ENCODE measurements at places on chromosomes 7 and 10. TPM values are rescaled to one million over a fixed set of nuclear protein-coding genes. Genes with fewer than 3 reads are reported as not detected.

GRCh38 chr7:111232249-111233084 lies 141.5 kb downstream of the LRRN3 start:
- DNase-seq, result no peak

- peak; percentile 32 for DNase-seq
These were observed 16.9 kb downstream of the CAMK2G start for GRCh38 chr10:73857446-73857845.

DNA sequence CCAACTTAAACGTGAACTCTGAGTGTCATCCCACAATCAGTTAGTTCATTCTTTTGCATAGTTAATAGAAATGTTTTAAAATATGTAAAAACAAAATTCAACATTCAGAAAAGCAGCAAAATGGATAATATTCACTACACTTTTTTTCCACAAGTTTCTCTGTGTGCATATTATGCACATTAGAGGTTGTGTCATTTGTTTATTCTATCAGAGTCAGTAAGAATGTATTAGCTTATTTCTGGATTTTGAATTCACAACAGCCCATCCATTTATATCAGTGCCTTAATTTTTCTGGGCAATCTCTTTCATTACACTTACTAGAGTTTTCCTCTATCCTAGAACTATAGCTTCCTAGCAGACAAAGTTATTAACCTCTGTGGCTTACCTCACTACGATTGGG lies 432.7 kb upstream of the SEMA3A start:
- DNase-seq, result no peak

DNA sequence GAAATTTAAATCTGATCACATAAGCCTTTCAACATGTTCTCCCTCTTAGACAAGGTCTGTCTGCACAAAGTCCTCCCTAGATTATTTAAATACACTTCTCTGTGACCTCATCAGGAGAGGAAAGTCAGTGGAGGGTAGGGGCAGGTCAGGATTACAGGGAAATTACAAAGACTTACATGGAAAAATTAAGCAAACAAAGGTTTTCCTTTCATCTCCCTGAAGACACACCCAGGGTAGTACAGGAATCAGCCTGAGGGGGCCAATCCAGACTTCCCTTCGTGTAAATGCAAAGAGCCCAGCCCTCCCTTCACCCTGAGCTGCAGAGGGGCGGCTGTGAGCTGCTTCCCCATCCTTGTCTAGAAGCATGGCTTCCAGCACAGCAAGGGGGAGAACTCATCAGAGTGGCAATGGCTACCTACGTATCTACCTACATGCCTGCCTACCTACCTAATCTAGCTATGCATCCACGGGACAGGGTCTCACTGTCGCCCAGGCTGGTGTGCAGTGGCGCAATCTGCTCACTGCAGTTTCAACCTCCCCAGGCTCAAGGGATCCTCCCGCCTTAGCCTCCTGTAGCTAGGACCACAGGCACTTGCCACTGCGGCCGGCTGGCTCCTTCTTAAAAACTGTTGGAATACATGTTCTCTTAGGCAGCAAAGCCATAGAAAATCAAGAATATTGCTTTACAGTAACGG lies 33.2 kb downstream of the PITRM1 start:
- no peak for DNase-seq

GRCh38 chr10:50289196-50289595 lies 37.9 kb upstream of the ASAH2 start:
- no peak for DNase-seq

DNA sequence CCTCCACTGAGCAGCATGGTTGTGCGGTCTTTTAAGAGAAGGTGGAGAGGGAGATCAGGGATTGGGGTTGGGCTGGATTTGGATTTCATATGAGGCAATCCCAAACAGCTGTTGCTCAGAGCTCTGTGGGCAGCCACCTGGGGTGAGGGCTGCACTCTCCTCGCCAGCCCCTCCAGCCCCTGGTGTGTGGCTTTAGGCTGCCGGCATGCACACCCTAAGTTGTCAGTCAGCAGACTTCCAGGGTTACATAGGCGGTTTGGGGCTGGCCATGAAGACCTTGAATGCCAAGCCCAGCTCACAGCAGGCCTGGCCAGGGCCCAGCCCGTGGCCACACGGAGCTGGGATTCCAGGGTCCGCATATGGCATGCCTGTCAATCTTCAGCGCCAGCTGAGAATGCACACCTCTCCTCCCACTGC lies 54.8 kb downstream of the ZMIZ1 start:
- no peak for DNase-seq

- DNase-seq, result no peak
These were observed 3.0 kb upstream of the NAMPT start for GRCh38 chr7:106287786-106288185.

DNA sequence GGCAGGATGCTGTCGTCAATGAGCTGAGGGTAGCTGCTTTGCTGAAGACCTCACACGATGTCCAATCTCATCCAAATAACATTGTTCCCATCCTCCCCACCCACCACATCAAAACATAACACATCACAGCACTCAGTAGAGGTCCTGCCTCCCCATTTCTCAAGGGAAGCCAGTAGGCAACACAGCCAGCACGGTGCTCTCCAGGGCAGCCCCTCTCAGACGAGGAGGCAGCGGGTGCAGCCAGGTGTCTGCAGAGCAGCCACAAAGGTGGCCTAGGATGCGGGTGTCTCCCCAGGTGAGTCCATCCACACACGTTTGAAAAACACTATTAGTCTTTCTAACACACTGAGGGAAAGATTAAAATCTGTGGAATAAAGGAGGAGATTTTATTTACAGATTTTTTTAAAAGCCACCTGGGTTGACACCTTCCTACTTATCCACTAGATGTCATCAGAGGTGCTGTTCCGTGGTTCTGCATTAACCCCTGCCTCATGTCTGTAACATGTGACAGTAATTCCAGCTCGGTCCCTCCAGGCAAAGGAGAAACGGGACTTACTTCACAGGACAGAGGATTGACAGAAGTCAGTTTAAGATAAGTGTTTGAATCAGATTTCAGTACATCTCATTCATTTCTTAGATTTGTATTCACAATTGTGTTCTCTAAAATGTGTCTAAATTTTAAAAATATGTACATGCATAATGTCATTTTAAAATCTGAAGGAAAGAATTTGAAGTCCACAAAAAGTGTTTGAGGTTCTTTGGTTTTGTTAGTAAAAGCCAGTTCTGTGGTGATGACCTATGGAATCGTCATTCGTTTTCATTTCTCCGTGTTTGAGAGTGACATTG lies 68.0 kb downstream of the LANCL2 start:
- DNase-seq, result no peak

- no peak for DNase-seq
These were observed 161.5 kb upstream of the SH2B2 start for GRCh38 chr7:102125127-102125596.

GRCh38 chr10:96285331-96285752 lies 14.0 kb upstream of the BLNK start:
- DNase-seq, result no peak

The ELN gene
- total RNA-seq, result 0.08 TPM

The SEC61A2 gene
- total RNA-seq, result 6.3 TPM

The CNPY1 gene
- total RNA-seq, result not detected

The TCAF2 gene
- 19.7 TPM for total RNA-seq

The SPDYE5 gene
- not detected for total RNA-seq

The AOAH gene
- total RNA-seq, result 5.5 TPM

All from activated T-cell treated with anti-CD3 and anti-CD28 coated beads, Interleukin-2, amount 50 U/mL, for 4 hours (primary cell).